ENCODE measurements at places on chromosomes 1 and 21.

GRCh38 chr1:4101459-4102161 lies 201.5 kb upstream of the C1orf174 start:
- H3K27ac ChIP-seq: no peak overlapping the region
- no peaks in the 10 kb centered on the region for H3K27me3 ChIP-seq
- no peak for DNase-seq
- no peaks in the 10 kb centered on the region for H3K4me1 ChIP-seq
- H3K36me3 ChIP-seq: no peaks in the 10 kb centered on the region
- no peak overlapping the region for H3K4me3 ChIP-seq

GRCh38 chr1:185158800-185159199 lies 1.8 kb downstream of the SWT1 start:
- H3K36me3 ChIP-seq: peaks cover 3% of the 10 kb centered on the region
- no peaks in the 10 kb centered on the region for H3K27me3 ChIP-seq
- peaks cover 45% of the 10 kb centered on the region for H3K4me1 ChIP-seq
- no peak for DNase-seq
- no peak overlapping the region for H3K27ac ChIP-seq

- H3K36me3 ChIP-seq: peaks cover 21% of the 10 kb centered on the region
- DNase-seq: peak; percentile 83
Measured at GRCh38 chr1:226653311-226653921, 85.7 kb downstream of the ITPKB start.

GRCh38 chr1:151773702-151774101 lies 10.4 kb upstream of the MRPL9 start:
- H3K4me1 ChIP-seq: peaks cover under 1% of the 10 kb centered on the region
- no peak overlapping the region for H3K27ac ChIP-seq
- H3K36me3 ChIP-seq: peaks cover 6% of the 10 kb centered on the region

DNA sequence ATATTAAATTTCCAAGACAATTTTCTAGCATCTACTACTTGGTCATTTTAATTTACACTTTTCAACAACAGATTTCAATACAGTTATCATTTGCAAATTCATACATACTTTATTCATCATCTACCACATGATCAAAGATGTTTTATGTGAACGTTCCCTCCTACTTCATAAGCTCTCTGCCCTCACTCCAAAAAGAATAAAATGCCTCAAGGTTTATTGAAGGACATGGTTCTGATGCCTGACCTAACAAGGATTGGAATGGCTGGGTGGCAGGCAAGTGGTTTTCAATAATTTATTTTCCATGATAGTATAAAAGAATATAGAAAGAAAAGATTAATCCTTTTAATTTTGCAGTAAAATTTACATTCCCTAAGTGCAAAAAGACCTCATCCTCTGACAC lies 5.4 kb downstream of the CDKN2C start:
- peaks cover 34% of the 10 kb centered on the region for H3K27me3 ChIP-seq
- H3K27ac ChIP-seq: no peak overlapping the region

DNA sequence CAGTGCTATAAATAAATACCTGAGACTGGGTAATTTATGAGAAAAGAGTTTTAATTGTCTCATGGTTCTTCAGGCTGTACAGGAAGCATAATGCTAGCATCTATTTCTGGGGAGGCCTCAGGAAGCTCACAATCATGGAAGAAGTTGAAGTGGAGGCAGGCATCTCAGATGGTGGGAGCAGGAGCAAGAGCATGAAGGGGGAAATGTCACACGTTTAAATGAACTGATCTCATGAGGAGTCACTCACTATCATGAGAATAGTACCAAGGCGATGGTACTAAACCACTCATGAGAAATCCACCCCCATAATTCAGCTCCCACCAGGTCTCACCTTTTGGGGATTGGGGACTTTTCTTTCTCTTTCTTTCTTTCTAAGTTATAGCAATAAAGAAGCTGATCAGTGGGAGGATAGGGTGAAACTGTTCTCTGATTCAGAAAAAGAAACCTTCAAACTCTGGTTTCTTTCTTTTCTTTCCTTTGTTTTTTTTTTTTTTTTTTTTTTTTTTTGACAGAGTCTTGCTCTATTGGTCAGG lies 17.1 kb upstream of the SPAG17 start:
- H3K4me1 ChIP-seq: no peaks in the 10 kb centered on the region
- DNase-seq: no peak
- H3K27me3 ChIP-seq: no peaks in the 10 kb centered on the region
- H3K4me3 ChIP-seq: no peak overlapping the region
- H3K36me3 ChIP-seq: no peaks in the 10 kb centered on the region

DNA sequence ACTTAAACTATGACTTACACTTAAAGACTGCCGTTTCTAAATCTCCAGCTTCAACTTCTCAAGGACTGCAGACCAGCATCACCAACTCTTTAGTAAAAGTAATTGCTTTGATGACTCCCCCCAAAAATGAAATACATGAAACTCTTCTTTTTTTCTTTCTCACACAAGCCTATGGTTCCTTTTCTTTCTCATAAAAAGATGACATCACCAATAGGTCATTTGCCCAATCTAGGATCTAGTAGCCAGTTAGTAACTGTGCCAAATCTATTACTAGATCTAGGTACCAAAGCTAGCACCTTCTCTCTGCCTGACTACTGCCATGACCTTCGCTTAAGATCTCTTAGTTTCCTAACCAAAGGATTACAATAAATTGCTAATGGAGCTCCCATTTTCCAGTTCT lies 1266.0 kb upstream of the ADGRL4 start:
- no peaks in the 10 kb centered on the region for H3K36me3 ChIP-seq
- no peaks in the 10 kb centered on the region for H3K27me3 ChIP-seq
- DNase-seq: no peak
- H3K4me1 ChIP-seq: no peaks in the 10 kb centered on the region

GRCh38 chr1:156860628-156861423 lies at the start of gene NTRK1:
TSS of gene NTRK1 (plus strand) at chr1:156860865. CDS start at chr1:156860935, 70 bp downstream.
- H3K36me3 ChIP-seq: no peaks in the 10 kb centered on the region
- H3K27me3 ChIP-seq: peaks cover 94% of the 10 kb centered on the region
- H3K4me1 ChIP-seq: peaks cover 61% of the 10 kb centered on the region
- no peak within 1 kb of the TSS for H3K27ac ChIP-seq

DNA sequence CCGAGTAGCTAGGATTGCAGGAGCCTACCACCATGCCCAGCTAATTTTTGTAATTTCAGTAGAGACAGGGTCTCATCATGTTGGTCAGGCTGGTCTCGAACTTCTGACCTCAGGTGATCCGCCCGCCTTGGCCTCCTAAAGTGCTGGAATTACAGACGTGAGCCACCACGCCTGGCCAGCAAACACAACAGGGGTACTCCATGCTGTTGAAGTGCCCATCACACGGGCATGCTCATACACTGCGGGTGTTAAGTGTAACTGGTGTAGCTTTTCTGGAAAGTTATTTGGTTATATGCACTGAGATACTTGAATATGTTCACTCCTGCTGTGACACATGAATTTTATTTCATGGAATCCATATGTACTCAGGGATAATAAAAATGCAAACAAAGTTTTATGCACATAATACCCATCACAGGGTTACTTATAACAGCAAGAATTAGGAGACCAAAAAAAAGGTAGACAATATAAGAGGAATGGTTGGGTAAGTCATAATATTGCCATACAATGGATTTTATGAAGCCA lies 9.2 kb downstream of the SRSF4 start:
- DNase-seq: no peak
- peaks cover 49% of the 10 kb centered on the region for H3K36me3 ChIP-seq
- H3K27ac ChIP-seq: no peak overlapping the region

DNA sequence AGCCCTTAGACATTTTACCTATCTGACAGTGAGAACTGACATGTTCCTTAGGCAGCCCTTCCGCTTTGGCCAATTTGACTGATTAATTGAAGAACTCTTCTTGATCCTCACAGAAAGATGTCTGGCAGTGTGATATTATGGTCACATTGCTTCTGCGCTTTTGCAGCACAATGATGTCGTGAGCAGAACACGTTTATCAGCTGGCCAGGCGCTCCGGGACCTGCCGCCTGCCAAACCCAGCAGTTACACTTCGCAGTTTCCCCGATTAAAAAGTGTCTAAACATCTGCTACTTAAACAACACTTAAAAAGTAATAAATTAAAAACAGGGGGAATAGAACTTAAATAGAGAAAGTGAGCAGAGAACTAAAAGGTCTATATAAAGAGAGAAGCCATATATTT lies 103.5 kb upstream of the ETS2 start:
- no peaks in the 10 kb centered on the region for H3K36me3 ChIP-seq
- H3K4me3 ChIP-seq: no peak overlapping the region
